Cortex of kidney (tissue), 1 donor: ENCODE measurements at places on chromosomes 3 and 15.

- no peak for DNase-seq
Measured at GRCh38 chr3:20080956-20081554, 40.8 kb downstream of the KAT2B start.

DNA sequence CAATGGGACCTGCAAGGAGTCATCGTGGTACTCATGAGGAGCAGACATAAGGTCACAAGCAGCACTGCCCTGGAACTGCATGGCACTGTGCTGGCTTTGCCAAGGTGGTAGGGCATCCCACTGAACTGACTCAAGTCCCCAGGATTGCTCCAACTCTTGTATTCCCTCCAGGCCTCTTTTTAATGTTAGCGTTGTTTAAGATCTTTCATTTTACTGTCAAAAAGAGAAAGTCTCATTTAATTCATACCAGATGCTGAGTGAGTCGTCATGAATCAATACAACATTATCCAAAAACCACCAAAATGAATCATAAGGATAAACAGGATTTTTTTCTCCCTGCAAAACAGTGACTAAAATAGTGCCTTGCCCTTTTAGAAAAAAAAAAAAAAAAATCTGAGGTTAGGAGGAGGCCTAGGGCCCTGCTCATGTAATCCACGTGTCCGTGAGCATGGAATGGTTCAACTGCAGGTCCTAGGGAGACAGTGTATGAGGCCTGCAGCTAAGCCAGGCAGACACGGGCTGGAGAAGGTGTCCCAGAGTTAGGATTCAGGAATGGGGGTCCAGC, 36.7 kb upstream of the BLM start:
- DNase-seq = no peak

DNA sequence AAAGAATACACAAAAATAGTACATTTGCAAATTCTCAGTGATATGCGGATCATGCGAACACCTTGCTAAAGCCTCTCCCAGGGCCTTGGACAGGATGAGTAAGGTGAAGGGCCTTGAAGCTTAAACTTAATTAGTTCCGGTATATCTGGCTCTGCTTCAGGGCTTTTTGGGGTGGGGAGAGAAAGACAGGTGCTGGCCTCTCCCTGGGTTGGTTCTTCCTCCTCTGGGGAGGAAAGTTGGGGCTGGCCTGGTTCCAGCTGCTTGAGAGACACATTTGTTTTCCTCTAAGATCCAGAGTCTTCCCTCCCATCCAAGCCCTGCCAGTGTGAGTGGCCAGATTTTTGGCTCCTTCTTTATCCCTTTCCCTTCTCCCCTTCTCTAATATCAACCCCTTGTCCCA, 64.7 kb upstream of the EPHB3 start:
- DNase-seq = no peak

DNA sequence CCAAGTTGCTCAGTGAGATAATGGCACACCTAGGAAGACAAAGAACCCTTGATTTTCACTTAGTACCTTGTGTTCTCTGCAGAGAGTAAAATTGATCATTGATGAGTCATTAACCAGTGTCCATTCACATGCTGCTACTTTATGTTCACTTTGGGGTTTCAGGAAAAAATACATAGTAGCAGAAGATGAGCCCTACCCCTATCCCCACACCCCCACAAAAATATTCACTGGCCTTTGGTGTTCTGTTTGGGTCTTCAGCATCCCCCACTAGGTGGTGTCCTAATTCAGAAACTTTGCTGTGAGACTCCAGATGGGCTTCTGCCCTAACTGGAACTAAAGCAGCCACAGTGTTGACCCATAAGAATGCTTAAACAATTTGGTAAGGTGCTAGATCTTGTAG, 178.8 kb downstream of the KLHL25 start:
- DNase-seq = no peak

DNA sequence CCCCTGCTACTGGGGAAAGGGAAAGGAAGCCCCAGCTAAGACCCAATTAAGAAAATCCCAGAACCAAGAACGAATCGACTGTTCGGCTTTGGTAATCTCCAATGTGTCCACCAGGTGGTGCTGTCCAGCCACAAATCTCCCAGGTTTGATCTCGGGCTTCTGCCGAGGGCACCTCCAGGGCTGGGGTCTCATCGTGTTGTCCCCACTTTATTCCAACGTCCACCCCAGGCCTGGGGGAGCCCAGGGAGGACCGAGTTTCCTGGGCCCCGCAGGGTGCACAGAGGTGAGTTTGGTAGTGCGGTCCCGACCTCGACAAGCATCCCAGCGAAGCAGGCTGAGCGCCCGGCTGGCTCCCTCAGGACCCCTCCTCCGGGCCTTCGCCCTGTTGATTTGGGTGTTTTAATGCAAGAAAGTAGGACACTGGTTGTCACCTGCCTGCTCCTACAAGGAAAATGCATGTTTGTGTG, 185.1 kb downstream of the GOLGA6L6 start:
- DNase-seq = no peak

GRCh38 chr3:177733233-177733632, 536.0 kb upstream of the TBL1XR1 start:
- no peak for DNase-seq

- no peak for DNase-seq
Measured at GRCh38 chr3:159781867-159782266, 206.8 kb upstream of the IL12A start.

- DNase-seq = no peak
Measured at GRCh38 chr3:179526989-179527391, 35.7 kb upstream of the ACTL6A start.

DNA sequence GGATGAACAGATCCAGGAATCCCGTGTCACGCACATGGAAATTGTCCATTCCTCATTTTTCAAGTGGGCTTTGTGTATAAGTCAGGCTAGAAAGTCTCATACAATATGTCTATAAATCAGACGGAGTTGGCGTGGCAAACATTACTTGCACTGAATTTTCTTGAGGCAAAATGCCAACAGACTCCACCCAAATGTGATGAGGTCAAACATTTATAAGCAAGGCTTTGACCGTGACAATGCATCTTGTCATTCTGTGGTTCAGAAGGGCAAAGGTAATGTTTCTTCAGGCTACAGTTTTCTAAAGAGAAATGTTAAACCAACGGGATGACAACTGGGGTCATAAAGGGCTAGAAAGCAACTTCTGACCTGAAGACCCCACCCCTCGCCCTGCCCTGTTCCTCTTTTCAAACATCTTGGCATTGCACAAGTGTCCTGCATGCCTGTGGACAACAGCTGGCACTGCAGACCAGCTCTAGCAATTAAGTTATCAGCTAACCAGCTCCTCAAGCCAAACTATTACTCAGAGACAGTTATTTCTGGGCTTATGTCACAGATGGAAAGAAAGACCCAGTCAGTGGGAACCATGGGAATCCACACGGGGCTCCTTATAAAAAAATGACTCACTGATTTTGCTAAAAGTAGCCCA, 36.5 kb upstream of the SPTBN5 start:
- no peak for DNase-seq

DNA sequence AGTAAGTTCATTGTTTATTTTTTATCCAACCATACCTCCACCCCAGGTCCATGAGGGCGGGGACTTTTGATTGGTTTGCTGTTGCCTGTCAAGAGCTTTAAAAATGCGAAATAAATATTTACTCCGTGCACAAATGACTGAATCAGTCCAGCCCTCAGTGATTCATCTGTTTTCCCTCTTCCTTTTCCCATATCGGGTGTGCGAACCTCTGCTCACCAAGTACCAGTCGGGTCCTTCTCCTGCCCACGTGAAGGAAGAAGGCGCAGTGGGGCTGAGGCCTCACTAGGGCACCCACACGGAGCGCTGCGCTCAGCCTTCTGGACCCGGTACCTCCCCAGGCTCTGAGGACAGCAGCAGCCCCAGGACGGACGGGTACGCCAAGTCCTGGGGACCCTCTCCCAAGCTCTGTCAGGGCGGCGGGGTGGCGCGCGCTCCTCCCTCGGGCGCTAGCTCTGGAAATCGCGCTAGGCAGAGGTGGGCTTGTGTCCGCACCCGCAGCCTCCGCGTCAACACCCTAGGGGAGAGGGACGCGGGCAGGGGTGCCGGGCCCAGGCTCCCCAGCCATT, 70.5 kb upstream of the EPHB3 start:
- no peak for DNase-seq

GRCh38 chr3:72160351-72160750, 375.4 kb upstream of the PROK2 start:
- DNase-seq = no peak
